Activated naive CD8-positive, alpha-beta T cell treated with anti-CD3 and anti-CD28 coated beads, Interleukin-2, amount 50 U/mL, for 16 hours (primary cell): ENCODE measurements at places on chromosomes 12 and 14.

DNA sequence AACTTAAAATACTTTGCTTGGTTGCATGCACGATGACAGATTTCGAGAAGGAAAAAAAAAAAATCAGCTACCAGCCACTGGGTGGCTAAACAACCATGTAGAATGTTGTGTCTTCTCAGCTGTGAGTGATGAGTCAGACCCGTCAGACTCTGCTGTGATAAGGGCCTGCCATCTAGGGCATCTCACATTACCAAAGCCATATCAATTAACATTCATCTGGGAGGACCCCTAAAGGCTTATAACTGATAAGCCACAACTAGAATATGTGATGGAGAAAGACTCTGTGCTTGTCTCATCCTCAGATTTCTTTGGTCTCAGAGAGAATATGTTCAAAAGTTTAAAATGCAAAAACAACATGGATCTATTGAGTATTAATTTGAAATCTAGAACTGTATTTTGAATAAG, 111.5 kb downstream of the PAX9 start:
- DNase-seq, result no peak

DNA sequence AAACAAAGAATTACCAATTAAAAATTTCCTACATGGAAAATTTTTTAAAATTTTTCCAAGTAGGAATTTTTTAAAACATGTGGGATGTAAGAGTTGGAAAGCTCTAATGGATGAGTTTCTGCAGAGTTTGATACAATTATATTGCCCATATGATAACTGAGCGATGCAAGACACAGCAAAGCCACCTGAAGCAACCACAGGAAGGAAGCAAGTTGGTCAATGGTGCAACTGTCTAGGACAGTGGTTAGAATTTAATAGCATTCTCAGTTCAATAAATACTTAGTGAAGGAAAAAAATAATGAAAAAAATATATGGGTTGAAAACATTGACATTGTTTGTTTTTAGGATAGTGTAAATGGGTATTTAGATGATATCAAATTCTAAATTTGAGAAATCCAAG, 178.6 kb upstream of the GARIN2 start:
- DNase-seq, result no peak

DNA sequence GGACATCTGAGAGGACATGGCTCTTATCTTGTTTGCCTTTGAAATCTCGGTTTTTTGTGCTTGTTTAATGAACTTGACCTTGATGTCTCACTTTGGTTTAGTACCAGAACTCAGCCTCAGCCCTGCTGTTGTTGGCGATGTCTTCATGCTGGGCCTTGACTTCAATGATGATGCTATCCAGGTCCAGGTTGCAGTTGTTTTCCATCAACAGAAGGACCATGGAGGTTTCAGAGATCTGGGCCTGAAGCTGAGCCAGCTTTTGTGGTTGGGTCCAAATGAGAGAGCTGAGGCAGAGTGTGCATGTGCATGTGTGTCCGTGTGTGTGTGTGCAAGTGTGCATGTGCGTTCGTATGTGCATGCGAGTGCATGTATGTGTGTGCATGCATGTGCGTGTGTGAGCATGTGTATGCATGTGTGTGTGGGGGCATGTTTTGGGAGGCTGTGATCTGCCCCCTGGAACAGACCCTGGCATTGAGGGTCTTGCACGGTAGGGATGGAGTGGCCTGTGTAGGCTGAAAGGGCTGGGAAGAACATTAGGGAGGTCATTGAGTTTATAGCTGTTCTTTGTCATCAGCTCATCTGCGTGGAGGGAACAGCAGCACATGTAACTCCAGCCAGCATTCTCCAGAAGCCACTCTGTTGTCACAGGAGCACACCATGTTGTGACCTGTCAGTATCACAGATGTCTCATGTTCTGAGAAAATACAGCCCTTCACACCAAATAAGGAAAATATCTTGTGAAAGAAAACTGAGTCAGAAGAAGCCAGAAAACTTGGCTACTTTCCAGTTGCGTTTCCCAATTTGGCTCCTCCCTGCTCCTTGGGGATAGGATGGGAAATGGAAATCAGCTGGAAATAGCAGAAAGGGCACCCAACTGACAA, 10.0 kb upstream of the KRT82 start:
- no peak for DNase-seq

- DNase-seq, result no peak
These were observed 11.0 kb downstream of the KLHDC1 start for GRCh38 chr14:49703965-49704364.

DNA sequence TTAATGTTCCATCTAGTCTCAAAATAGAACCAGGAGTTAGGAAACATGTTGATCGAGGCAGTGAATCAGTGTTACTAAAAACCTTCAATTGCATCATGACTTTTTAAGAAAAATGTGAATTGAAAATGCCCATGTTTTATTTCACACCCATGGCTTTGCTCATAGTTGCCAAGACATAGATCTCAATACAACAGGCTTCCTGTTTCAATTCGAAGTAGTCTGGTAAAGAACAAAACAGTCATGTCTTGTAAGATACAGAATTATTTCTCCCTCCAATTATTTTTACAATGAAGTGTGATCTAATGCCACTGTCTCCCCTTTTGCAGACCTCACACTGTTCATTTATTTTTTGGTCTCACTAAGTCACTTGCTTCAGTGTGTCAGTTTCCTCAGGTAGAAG, 44.6 kb upstream of the FAR2 start:
- no peak for DNase-seq

DNA sequence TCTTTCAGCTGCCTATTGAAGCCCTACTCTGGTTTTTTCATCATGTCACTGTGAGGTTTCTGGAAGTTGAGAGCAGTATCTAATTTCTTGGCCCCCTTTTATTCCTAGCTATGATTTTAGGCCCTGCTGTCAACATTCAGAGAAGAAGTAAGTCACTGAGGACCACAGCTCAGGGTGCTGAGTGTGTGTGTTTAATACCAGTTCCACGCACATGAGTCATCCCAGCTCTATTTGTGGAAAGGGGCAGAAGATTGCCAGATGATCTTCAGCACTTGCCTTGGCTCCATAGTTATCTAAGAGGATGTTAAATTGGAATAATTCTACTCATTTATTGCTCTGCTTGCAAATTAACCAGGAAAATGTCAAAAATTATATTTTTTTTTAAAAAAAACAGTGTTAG, 65.5 kb upstream of the SLC38A4 start:
- no peak for DNase-seq

- DNase-seq, result no peak
These were observed 21.0 kb upstream of the CD9 start for GRCh38 chr12:6178981-6179761.

DNA sequence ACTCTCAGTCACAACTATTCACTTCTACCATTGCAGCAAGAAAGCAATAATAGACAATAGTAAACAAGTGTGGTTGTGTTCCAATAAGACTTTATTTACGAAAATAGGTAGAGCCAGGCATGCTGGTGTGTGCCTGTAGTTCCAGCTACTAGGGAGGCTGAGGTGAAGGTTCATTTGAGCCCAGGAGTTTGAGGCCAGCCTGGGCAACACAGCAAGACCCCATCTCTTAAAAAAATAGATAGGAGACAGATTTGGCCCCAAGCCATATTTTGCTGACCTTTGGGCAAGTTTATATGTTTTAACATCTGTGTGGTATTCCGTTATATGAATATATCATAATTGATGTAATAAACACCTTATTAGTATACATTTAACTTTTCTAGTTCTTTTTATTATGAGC, 14.1 kb downstream of the ACAD10 start:
- no peak for DNase-seq

DNA sequence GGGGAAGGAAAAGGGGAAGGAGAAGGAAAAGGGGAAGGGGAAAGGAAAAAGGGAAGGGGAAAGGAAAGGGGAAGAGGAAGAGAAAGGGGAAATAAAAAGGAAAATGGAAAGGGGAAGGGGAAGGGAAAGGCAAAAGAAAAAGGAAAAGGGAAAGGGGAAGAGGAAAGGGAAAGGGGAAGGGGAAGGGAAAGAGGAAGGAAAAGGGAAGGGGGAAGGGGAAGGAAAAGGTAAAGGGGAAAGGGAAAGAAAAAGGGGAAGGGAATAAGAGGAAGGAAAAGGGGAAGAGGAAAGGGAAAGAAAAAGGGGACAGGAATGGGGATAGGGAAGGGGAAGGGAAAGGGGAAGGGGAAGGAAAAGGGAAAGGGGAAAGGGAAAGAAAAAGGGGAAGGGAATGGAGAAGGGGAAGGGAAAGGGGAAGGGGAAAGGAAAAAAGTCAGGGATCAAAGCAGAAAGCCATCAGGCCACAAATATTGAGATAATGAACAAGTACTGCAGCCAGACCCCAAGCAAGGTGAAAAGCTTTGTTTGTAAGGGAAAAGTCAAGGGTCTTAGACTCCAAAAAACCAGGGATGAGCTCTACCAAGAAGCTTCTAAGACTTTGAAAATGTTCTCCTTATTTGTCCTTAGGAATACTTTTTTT, 20.0 kb downstream of the DICER1 start:
- no peak for DNase-seq

- DNase-seq, result no peak
These were observed 586.6 kb upstream of the NOVA1 start for GRCh38 chr14:27184427-27184826.

DNA sequence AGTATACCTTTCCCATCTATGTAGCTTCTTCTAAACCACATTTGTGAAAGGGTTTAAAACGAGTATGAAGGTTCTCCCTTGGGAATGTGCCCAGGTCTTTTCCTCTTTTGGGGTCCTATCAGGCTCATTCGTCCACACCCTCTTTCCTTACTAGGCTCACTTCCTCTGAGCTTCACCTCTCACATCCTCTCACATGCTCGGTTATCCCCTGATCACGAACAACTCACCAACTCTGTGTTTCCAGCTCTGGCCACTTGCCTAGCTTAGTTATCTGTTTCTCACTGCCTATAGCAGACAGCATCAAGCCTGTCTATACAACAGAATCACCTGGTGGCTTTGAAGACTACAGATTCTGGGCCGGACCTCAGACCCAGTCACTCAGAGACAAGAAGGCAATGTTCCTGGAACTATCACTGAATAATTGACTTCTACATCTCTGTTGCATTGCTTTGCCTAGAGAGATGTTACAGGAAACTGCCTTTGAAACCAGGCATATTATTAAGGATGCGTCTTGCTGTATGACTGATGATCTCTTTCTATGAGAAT, 158.2 kb downstream of the FOXN3 start:
- no peak for DNase-seq
